ENCODE measurements at places on chromosomes 1 and 21.

GRCh38 chr1:1971688-1972087, 31.9 kb downstream of the CFAP74 start:
- no peak for DNase-seq

DNA sequence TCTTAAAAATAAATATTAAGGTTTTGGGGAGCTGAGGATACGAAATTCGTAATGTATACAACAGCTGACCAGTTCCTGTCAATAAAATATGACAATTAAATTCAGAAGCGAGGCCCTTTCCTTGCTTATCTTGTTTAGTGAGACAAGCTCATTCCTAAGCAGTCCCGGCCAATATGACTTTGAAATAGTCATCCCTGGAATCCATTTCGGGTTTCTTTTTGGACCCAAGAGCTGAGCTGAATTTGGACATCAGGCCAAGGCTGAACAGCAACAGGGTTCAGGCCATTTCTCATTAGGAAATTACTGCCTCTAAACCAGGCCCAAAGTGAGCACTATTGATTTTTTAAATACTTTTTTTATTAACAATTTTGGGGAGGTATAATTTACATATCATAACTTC, 17.3 kb upstream of the FMN2 start:
- DNase-seq: no peak

DNA sequence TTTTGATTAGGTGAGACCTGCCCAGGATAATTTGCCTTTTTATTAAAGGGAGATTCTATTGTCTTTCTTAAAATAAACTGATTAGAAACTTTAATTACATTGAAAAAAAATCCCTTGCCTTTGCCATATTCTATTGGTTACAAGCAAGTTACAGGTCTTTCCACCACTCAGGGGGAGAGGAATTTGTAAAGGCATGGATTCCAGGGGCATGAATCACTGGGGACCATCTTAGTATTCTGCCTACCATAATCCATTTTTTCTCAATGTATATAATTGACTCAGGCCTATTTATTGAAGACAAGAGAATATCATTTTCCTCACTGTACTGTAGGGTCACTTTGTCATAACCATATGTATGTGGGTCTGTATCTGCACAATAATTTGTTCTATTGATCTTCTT, 124.3 kb upstream of the PDE4B start:
- DNase-seq: no peak

DNA sequence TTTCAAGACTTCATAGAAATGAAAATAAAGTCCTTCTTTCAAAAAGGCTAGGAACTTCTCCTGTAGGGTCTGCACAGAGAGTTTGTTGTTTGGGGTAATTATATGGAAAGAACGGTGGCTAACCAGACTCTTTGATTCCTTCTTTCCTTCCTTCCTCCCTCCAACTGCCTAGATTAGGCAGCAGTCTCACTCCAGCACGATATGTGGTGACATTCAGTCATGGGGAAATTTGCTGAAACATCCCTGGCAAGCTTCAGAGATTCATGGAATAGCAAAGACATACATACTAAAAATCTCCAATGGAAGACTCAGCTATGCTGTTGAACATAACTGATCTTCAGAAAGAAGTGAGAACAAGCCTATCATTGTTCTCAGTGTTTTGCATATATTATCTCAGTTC, 4.3 kb downstream of the NTMT2 start:
- no peak for DNase-seq

DNA sequence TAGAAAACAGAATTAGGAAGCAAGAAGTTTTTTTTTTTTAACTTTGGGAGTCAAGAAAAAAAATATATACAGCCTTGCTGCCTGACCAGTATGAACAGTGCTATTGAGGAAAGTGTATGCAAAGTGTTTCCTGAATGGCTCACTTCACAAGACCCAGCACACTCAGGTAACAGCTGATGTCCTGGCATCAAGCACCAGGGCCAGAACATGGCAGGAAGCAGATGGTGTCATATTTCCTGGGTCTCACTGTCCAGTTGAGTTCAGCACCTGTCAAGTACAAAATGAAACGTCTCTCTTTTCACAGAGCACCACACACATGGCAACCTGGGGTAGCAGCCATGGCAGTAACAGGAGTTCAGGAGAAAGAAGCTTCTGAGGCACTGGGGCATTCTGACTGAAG, 372.3 kb downstream of the TTLL7 start:
- no peak for DNase-seq
